Activated CD8-positive, alpha-beta memory T cell treated with anti-CD3 and anti-CD28 coated beads, Interleukin-2, amount 10 ng/mL, durations not matched to agents 7 days and 5 days (primary cell): ENCODE measurements at places on chromosomes 4 and X. TPM values are rescaled to one million over a fixed set of nuclear protein-coding genes. Genes with fewer than 3 reads are reported as not detected.

Gene LRP2BP
- total RNA-seq, result 1.3 TPM

DNA sequence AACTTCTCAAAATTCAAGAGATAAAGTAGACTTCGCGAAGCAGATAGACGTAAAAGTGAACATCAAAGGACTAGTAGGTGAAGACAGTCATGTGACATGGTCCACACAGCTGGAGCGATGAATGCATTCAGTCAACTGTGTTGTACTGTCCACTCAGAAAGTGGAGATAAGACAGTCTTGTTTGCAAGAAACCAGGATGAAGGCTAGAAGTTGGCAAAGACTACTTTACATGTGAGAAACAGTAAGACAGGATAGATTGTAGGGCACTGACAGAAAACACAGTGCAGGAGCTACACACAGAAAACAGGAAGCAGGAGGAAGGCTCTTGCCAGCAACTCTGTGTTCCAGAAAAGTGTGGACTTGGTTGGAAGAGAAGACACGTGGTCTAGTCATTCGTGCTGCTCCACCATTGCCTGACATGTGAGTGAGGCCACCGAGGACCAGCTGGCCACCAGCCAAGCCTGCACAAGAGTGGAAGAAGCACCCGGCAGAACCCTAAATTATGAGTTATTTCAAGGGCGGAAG lies 78.9 kb downstream of the FAT1 start:
- H3K4me1 ChIP-seq, result no peaks in the 10 kb centered on the region
- H3K27me3 ChIP-seq, result no peaks in the 10 kb centered on the region
- DNase-seq, result no peak
- no peak overlapping the region for H3K4me3 ChIP-seq
- no peak overlapping the region for H3K27ac ChIP-seq
- no peaks in the 10 kb centered on the region for H3K36me3 ChIP-seq

DNA sequence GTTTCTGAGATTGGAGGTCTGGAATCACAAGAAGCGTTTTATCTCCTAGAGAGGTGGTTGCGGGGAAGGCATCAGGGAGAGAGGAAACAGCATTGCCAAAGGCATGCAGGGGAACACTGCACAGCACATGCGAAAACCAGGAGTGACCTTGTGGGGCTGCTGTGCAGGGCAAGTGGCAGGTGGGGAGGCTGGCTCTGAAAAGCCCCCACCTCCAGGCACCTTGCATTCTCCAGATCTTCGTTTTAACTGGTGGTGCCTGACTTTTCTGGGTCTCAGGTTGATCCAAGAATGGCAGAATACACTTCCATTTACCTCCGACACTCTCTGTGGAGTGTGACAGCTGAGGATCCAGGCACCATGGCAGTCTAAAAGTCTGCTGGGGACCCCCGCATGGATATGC lies 209.4 kb upstream of the LEF1 start:
- no peaks in the 10 kb centered on the region for H3K36me3 ChIP-seq
- H3K27me3 ChIP-seq, result peaks cover 17% of the 10 kb centered on the region
- DNase-seq, result no peak
- no peak overlapping the region for H3K27ac ChIP-seq
- peaks cover 2% of the 10 kb centered on the region for H3K4me1 ChIP-seq

GRCh38 chr4:118783887-118784286 lies 52.0 kb downstream of the SEC24D start:
- H3K4me3 ChIP-seq, result no peak overlapping the region

GRCh38 chrX:123665197-123665596 lies 67.7 kb downstream of the THOC2 start:
- H3K27ac ChIP-seq, result no peak overlapping the region
- H3K36me3 ChIP-seq, result peaks cover 56% of the 10 kb centered on the region
- no peak overlapping the region for H3K4me3 ChIP-seq
- H3K27me3 ChIP-seq, result no peaks in the 10 kb centered on the region

DNA sequence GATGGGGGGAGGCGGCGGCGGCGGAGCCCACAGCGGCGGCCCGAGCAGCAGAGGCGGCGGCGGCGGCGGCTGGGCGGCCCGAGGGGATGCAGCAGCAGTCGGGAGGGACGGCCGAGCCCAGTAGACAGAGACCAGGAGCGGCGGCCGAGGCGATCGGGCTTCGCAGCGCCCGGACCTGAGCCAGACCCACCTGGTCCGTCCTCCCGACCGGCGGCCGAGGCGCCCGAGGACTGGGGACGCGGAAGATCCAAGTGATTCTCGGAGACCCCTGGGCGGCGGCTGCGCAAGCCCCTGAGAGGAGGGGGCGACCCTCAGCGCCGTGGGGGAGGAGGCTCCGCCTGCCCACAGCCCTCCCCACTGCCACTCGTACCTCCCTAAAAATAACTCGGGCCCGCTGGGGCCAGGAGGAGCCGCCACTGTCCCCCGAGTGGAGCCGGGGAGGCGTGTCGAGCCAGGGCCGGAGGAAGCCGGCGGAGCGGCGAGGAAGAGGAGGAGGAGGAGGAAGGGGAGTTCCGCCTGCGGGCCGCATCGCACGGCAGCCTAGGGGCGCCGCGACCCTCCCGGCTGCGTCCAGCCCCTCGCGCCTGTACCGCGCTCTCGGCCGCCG lies 608 bp downstream of the RAPGEF2 start:
- H3K4me1 ChIP-seq, result peaks cover 48% of the 10 kb centered on the region
- H3K4me3 ChIP-seq, result peak overlapping the region; percentile 55
- DNase-seq, result peak; percentile 62
- peaks cover 6% of the 10 kb centered on the region for H3K27me3 ChIP-seq
